Cerebellum (tissue), 4 donors: ENCODE measurements at places on chromosomes 6 and 20.

DNA sequence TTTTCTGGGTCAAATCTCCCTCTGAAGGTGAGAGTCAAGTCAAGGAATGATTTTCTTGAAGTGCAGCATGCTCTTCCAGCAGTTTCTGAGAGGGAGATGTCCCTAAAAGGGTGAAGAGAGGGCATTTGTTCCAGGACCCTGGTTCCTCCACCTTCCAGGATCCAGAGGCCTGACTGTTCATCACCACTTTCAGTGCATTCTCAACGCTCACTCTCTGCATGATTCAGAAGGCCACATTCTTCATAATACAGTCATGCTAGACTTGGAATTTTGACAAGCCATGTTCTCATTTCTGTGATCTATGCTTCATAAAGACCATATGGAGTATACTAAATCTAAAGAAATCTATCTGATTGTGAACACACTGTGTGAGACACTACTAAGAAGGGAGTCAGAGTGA lies 85.1 kb downstream of the PDE7B start:
- DNase-seq = no peak

DNA sequence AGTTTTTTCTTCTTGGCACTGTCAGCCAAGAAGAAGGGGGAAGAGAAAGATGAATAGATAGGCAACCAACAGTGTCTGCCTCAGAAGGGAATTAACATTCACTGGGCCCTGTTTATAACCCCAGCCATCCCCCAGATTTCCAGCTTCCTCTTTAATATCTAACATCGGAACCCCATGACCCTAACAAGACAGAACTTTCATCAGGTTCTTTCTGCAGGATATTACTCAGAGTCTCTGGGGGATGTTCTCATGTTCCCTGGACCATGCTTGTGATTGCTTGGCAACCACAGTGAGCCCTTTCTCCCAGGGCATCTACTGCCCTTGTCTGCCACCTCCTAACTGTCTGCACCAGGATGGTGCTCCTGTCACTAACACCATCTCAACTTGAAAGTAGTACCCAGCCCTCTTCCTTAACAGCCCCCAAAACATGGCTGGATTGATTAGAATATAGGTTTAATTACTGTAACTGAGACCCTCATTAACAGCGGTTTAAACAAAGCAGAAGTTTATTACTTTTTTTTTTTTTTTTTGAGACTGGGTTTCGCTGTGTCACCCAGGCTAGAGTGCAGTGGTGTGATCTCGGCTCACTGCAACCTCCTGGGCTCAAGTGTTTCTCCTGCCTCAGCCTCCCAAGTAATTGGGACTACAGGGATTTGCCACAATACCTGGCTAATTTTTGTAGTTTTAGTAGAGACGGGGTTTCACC lies 12.0 kb upstream of the PTPN1 start:
- no peak for DNase-seq

DNA sequence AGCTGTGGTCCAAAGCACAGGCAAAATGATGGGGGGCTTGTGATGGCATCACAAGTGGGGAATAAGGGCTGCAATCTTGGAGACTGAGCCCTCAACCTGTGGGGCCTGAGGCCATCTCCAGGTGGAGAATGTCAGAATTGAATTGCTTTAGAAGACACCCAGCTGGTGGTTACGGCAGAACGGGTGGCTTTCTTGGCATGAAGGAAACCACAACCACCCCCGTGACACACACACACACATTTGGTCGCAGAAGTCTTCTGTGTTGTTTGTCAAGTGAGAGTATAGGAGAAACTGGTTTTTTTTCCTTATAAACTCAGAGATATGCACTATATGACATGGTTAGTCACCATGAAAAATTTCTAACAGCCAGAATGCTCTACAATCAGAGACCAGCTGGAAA lies 139.5 kb upstream of the CDH4 start:
- DNase-seq = no peak

DNA sequence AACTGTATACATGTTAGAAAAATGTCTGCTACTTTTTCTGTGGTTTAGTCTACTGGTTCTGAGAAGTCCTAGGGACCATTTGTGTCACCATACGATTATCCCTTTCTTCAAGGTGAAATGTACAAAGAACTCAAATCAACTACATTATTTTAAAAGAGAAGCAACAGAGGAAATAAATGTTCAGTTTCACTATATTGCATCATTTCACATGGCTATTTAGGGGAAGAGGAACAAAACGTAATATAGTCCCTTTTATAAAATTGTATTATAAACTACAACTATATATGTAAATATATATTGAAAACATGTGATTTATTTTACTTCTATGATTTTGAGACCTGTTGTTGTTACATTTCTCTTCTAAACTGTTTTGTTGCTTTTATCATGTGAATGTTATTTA lies 1308.0 kb downstream of the EPHA7 start:
- DNase-seq = no peak

DNA sequence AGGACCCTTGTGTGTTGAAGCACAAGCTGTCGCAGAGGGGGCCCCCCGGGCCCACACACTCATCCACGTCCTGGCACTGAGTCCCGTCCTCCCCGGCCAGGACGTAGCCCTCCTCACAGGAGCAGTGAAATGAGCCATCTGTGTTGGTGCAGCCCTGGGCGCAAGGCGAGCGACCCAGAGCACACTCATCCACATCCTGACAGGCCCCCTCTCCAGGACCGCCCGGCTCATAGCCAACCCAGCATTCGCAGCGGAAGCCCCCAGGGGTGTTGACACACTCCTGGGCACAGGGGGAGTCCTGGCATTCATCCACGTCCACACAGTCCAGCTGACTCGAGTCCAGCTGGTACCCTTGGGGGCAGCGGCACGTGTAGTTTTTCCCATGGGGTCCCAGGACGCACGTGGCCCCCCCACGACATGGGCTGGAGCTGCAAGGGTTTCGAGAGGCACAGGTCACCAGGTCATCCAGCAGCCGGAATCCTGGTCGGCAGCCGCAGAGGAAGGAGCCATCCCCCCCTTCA lies 1.2 kb downstream of the CD93 start:
- no peak for DNase-seq

DNA sequence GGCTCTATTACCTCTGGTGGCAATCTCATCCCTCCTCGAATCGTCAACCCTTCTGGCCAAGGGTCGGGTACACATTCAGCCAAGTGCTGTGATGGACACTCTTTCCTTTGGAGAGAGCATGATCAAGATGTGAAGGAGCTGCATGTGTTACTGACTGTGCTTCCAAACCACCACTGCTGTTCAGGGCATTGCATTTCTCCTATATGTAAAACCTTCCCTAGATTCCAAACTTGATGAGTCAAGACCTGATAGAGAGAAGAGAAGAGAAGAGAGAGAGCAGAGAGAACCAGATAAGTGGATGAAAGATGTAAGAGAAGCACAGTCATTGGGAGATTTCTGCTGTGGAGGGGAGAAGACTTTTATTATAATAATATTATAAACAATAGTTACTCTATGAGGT lies 162.2 kb downstream of the KCNQ5 start:
- DNase-seq = no peak

- DNase-seq = no peak
Measured at GRCh38 chr20:45589725-45590124, 10.6 kb upstream of the WFDC8 start.

- no peak for DNase-seq
Measured at GRCh38 chr6:107353773-107354382, 105.5 kb downstream of the PDSS2 start.

GRCh38 chr6:113352029-113352801 lies 504.9 kb upstream of the MARCKS start:
- DNase-seq = no peak

DNA sequence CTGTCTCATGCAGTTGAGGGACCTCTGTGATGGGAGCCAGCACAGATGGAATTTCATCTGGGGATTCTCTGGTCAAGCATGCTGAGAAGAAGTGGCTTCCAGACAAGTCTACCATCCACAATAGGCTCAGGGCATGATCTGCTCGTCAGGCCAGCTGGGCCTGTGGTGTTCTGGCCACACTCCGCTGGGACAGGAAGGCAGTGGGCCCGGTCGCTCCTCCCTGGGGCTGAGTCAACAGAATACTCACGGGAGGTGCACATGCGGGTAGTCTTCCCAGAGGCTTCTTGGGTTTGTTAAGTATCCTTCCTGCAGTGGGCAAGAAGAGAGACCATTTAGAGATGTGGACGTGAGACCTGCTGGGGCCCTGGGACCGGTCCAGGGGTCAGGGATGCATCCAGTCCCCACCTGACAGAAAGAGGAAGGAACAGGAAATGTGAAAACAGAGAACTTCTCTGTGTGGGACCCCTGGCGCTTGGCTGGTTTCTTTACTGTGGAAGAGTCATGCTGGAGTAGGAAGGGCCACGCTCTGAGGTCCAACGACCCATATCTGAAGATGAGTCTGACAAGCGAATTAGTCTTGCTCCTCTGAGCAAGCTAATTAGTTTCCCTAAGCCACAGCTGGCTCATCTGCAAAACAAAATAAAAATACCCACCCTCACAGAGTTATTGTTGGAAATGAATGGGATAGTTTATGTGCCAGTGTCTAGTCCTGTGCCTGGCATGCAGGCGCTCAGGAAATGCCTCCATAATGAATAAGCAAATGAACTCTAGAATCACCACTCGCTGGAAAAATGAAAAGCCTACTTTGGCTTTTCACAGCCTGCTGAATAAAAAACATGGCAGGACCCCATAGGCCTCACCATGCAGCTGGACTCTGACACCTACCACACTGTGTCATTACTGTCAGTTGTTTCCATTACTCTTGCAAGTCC lies 67.3 kb downstream of the TRAM2 start:
- no peak for DNase-seq

GRCh38 chr6:169145991-169146501 lies 107.6 kb downstream of the THBS2 start:
- DNase-seq = no peak

- DNase-seq = peak; percentile 23
Measured at GRCh38 chr6:166786704-166787293, 159.7 kb upstream of the RPS6KA2 start.

DNA sequence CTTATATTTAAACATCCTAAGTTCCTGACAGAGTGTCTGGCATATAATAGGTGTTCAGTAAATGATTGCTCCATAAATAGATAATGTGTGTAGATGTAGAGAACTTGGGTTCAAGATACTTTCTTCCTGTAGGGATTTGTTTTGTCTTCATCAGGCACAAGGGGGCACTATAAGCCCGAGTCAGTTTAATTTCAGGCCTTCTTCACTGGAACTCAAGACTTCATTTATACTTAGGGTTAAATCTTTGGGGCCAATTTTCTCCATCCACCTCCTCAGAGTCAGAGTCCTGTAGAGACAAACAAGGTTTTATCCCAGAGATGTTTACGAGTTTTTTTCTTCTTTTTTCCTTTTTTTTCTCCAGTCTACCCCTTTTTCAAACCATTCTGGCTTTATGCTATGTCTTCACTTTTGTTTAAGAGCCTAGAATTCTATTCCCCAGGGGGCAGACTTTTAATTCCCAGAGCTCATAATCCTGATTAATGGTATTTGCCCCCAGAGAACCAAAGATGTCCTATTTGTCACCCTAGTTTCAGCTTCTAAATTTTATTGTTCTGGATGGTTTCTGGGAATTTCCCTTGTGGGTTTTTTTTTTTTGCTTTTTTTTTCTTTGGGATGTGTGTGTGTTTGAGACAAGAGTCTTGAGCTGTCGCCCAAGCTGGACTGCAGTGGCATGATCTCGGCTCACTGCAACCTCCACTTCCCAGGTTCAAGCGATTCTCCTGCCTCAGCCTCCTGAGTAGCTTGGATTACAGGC lies 88.4 kb downstream of the HFE start:
- DNase-seq = peak; percentile 47

DNA sequence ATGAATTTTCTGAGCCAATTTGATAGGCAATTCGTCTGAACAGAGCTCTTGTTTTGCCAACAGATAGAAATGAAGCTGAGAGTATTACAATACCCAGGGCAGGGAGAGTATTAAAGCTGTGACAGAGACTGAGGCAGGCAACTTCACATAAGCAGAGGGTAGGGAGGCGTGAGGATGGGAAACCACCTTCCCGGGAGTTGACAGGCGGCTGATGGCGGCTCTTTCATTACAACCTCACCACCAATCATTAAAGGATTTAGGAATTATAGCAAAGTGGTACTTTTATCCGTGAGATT lies 73.3 kb downstream of the CD83 start:
- DNase-seq = no peak

- no peak for DNase-seq
Measured at GRCh38 chr6:9168669-9169068, 733.3 kb upstream of the SLC35B3 start.

DNA sequence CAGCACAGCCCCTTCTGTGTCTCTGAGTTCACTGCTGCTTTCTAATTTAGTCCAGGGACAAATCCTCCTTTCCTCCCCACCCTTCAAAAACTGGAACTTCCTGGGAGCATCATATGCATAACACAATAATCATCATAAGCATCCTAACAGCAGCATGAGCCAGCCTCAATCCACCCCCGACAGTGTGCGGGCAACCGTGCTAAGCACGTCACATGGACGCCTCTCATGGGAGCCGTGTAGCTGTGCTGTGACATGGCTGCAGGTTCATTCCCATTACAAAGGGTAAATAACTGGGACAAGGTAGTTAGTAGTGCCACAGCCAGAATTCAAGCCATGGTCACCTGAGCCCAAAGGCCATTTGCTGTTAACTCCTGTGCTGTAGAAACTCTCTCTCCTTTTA lies 24.5 kb upstream of the ULBP3 start:
- DNase-seq = no peak

- no peak for DNase-seq
Measured at GRCh38 chr6:136609873-136610706, 59.9 kb upstream of the MAP7 start.

DNA sequence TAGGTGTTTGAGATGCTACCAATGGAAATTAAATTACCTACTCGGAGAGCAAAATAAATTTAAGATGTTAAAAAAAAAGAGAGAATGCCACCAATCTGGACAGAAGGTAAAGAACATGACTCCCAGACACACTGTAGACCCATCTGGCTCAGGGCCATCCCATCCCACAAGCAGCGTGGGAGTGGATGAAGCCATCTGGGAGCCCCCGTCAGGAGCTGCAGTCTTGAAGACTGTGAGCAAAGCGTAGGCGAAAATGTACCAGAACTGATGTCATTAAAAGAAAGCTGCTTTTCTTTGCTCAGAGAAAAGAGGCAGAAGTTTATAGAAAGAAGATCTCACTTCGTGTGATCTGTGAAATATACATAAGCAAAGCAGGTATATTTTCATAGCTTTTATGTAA lies 815.7 kb downstream of the QKI start:
- peak; percentile 34 for DNase-seq

DNA sequence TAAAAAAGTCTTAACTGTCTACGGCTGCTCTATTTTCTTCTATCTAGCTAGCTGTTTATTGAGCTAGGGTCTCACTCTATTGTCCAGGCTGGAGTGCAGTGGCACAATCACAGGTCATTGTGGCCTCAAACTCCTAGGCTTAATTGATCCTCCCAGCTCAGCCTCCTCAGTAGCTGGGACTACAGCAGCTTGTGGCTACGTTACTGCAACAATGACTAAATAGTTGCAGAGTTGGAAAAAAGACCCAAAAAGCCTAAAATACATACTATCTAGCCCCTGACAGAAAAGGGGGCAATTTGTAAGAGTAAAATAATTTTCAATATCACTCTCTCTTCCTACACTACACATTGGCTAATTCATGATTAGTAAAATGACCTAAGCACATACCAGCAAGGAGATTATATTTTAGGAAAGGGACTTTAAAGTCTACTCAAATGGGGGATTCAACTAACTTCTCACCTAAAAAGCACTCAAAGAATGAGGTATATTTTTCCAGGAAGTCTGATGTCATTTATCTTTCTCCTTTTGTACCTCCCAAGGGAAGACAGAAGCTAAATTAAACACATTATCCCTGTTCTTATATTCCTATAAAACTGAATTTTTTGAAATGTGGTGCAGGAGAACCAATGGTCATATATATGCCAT lies 82.8 kb downstream of the ZMYND8 start:
- no peak for DNase-seq
